T-helper 17 cell (primary cell): ENCODE measurements at places on chromosomes 1 and 21.

DNA sequence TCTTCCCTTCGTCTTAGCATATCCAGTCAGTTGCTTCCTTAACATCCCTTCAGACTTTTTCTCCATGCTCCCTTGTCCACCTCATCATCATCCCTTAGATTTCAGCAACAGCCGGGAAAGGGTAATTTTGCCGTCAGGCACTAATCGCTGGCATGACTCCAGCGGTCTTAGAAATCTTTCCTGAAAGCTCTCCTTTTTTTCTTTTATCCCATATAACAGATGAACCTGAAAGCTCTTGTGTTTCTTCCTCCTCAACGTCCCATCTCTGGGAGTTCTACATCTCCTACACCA lies 10.4 kb upstream of the BOLA1 start:
- no peak for DNase-seq

DNA sequence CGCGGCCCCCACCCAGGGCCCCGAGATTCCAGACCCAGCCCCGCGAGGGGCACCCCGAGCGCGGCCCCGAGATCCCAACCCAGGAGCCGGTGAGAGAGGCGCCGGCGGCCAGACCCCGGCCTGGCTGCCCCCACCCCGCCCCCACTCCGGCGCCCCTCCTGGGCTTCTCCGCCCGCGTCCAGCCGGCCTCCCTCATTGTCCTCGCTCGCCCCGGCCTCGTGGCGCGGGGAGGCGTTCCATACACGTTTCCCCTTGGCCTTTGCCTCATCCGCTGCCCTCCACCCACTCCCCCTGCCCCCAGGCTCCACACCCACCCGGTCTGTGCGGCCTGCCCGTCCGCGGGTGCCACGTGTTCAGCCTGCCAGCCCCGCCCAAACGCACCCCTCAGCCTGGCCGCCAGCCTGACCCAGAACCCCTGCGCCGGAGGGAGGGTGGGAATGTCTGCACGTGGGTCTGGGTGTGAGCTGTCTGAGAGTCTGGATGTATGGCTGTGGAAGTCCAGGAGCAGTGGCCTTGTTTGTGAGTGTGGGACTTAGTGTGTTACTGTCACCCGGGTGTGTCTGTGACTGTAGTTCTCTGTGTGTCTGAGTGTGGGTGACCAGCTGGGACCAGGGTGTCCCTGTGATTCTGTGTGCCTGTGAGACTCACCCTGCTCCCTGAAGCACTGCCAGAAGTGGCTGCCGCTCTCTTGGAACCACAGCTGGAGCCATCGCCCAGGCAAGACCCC lies 681 bp downstream of the B4GALT2 start:
- no peak for DNase-seq

GRCh38 chr1:183810121-183810520 lies 5.2 kb downstream of the RGL1 start:
- DNase-seq, result no peak

- no peak for DNase-seq
Observed at GRCh38 chr1:29962831-29963247, 726.5 kb downstream of the PTPRU start.

DNA sequence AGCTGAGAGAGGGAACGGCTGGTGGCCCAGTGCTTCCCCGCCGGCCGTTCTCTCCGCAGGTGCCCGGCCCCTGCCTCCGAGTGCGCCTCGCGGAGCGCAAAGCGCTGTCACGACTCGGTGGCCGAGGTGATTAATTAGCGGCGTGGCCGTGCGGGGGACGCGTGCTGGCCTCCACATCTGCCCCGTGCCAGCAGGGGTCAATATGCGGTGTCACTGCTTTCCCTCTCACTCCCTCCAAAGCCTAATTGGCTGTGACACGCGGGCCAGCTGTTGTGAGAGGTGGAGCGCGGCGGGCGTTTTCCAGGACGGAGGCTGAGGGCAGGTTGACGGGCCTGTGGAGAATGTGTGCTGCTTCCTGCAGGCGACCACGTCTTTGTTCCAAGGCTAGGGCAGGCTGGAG lies 239.0 kb downstream of the LMX1A start:
- no peak for DNase-seq

GRCh38 chr1:221880182-221880581 lies 138.3 kb upstream of the DUSP10 start:
- no peak for DNase-seq

- DNase-seq, result no peak
Observed at GRCh38 chr1:50423670-50424000, 392 bp upstream of the DMRTA2 start.

DNA sequence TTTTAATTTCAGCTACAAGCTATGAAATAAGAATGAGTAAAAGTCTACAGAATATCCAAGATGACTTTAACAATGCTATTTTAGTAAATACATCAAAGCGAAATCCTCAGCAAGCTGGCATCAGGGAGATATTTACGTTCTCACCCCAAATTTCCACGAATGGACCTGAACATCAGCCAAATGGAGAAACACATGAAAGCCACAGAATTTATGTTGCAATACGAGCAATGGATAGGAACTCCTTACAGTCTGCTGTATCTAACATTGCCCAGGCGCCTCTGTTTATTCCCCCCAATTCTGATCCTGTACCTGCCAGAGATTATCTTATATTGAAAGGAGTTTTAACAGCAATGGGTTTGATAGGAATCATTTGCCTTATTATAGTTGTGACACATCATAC lies 13.7 kb upstream of the CLCA1 start:
- no peak for DNase-seq

DNA sequence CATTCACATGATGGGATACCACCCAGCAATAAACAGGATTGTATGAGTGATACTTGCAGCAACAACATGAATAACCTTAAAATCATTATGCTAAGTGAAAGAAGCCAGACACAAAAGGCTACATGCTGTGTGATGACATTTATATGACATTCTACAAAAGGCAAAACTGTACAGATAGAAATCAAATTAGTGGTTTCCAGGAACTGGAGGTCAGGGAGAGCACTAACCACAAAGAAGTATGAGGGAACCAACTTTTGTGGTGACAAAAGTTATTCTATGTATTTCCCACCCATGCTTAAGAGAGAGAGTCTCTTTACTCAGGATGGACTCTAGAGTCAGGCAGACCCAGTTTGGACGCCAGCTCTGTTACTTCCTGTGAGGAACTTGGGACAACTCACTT lies 364.5 kb upstream of the DAB1 start:
- DNase-seq, result no peak

- no peak for DNase-seq
Observed at GRCh38 chr1:205365945-205366463, 9.3 kb upstream of the KLHDC8A start.

GRCh38 chr1:3234281-3234680 lies 165.3 kb downstream of the PRDM16 start:
- DNase-seq, result no peak

- DNase-seq, result no peak
Observed at GRCh38 chr1:233386336-233386735, 58.8 kb downstream of the MAP3K21 start.

DNA sequence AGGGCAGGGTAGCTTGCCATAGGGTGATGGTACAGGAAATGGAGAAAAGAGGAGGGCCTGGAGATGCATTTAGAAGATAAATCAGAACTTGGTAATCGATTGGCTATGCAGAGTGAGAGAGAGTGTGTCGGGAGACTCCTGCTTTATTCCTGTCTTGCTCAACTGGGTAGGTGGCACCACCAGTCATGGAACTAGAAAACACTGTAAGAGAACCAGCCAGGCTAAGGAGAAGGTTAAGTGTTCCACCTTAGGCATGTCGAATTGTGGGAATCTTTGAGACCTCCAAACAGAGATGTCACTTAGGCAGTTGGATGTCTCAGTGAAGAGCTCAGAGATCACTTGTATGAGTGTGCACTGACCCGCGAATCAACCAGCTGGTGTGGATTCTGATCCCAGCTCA lies 28.7 kb upstream of the RD3 start:
- no peak for DNase-seq

GRCh38 chr1:201490708-201491131 lies 16.2 kb downstream of the CSRP1 start:
- DNase-seq, result no peak

DNA sequence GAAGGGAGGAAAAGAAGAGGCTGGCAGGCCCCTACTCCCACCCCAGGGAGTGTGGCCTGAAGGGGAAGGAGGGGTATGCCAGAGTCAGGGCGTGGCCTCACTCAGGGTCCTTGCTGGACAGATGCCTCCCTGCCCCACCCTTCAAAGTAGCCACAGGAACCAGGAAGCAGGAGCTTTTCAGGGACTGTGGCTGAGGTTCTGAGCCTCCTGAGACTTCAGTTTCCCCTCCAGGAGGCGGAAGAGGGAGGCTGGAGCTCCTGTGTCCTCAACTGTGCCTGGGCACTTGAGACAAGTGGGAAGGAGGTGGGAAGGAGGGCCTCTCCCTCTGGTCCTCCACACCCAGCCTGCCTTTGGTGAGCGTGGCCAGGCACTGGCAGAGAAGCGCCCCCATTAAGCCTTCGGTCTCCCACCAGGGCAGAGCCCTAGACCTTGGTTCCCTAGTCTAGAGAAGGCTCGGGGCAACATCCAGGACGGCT lies 5.3 kb downstream of the CELSR2 start:
- no peak for DNase-seq

DNA sequence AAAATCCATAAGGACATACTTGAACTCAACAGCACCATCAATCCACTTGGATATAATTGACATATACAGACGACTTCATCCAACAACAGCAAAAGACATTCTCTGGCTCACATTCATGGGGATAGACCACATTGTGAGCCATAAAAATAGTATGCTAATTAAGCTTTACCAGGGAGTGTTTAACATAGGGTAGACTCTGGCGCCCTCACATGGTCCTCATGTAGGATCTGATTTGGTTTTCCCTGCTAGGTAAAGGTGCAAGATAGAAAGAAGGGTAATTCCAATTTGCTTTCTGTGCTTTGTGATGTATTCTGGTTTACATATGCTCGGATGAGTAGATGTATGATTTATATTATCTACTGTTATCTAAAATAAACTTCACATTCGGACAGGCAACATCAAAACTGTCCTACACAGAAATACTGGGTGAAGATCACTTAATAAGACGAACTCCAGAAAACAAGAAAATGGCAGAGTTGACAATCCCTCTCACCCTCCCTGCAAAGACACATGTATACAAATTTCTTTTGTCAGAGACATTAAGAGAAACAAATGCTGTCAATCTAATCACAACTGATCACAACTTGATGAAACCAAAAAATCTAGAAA lies 27.7 kb downstream of the CR1L start:
- DNase-seq, result no peak

- no peak for DNase-seq
Observed at GRCh38 chr1:109259674-109260557, 10.6 kb downstream of the CELSR2 start.

DNA sequence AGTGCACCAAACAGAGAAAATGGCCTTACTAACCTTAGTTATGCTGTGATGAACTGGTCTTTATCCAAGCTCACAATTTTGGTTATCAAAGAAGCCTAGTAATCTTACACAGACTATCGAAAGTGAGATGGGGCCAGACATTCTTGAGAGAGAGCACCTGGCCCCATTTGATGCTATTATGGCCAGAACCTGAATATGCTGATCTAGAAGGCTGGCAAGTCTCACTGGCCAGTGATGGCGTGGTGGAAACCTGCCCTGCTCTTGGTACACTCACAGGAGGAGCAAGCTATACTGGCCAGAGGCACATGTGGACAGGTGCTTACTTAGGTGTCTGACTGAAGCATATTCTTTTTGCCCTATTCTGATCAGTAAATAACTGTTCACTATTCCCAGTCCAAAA lies 357.8 kb upstream of the ZRANB2 start:
- DNase-seq, result no peak
